CD4-positive, alpha-beta T cell treated with Interleukin-1 beta for 1 hour (primary cell): ENCODE measurements at places on chromosomes 4 and X.

DNA sequence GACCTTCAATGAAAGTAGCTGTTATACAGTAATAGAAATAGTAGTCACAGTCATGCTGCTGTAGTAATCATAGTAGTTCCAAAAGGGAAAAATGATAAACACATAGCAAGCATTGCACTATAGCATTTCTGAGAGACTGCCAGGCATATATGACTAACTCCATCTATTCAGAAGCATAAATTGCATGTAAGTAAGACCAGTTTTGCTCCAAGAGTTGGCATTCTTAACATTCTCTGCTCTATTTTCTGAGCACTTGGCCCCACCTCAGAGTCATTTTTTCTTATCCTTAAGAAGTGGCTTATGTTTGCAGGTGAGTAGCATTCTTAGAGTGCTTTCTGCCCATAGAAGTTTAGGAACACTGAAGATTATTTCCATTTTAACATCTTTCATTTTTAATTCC, 490.3 kb upstream of the TECRL start:
- no peak for DNase-seq

DNA sequence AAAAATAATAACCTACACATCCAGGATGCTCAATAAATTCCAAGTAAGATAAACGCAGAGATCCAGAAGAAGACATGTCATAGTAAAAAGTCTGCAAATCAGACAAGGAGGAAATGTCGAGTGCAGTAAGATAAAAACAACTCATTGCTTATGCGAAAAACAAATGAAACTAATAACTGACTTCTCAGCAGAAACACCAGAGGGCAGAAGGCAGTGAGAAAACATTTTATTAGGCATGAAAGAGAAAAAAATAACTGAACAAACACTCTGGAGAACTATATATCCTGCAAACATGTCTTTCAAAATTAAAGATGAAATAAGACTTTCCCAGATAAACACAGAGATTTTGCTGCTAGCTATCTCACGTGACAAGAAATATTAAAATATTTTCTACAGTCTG, 201.3 kb upstream of the CTSO start:
- DNase-seq = no peak

GRCh38 chrX:2416851-2417604, 83.7 kb downstream of the DHRSX start:
- no peak for DNase-seq

GRCh38 chr4:87058356-87059073, 123.7 kb downstream of the AFF1 start:
- no peak for DNase-seq

- DNase-seq = no peak
These were observed 14.7 kb downstream of the VEGFC start for GRCh38 chr4:176778063-176778462.

- DNase-seq = no peak
These were observed 29.4 kb upstream of the GYG2 start for GRCh38 chrX:2799369-2799768.

DNA sequence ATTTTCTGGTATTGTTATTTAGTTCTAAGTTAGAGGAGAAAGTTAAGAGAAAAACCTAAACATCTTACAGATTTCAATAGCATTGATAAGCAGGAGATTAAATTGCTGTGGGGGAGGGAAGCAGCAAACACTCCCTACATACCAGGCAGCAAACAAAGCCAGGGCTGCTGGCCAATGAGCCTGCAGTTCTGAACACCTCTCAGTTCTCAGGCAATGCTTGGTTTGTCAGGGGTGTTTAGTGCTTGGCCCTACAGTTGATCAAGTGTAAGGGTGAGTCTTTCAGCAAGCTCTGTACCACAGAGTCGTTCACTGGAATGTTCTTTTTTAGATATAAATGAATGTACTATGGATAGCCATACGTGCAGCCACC, 38.6 kb downstream of the EGFL6 start:
- no peak for DNase-seq
